Fibroblast of mammary gland (primary cell): ENCODE measurements at places on chromosomes 2 and 18.

DNA sequence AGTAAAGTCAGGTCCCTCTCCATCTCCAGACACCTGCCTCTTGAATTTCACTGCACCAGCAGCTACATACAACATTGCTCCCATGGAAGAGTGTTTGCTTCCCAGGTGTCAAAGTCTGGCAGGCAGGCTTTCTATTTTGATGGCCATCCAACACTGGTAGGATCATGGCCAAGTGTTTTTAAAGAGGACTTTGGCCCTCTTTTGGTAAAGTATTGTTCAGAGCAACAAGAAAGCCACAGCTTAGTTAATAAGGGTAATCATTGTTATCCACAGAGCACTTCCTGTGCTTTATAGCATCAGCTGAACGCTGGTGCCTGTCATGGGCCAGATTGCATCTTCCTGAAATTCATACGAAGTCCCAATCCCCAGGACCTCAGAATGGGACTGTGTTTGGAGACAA, 133.2 kb downstream of the NCK2 start:
- DNase-seq, result no peak

GRCh38 chr18:76580288-76580962, 85.4 kb upstream of the ZNF516 start:
- no peak for DNase-seq

GRCh38 chr2:149858901-149859634, 271.5 kb upstream of the MMADHC start:
- DNase-seq, result peak; percentile 76

DNA sequence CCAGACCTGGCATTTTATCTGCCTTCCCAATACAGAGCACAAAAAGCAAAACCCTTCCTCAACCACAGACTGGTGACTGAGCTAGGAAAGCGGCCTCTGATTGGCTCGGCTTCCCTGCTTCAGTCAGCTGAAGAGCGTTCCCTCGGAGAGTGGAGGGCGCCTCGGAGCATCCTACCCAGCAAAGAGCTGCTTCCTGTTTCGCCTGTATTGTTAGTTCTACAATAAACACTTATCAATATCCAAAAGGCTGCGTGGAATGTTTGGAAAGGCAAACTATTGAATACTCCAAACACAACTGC, 125.0 kb downstream of the CACNB4 start:
- peak; percentile 43 for DNase-seq

DNA sequence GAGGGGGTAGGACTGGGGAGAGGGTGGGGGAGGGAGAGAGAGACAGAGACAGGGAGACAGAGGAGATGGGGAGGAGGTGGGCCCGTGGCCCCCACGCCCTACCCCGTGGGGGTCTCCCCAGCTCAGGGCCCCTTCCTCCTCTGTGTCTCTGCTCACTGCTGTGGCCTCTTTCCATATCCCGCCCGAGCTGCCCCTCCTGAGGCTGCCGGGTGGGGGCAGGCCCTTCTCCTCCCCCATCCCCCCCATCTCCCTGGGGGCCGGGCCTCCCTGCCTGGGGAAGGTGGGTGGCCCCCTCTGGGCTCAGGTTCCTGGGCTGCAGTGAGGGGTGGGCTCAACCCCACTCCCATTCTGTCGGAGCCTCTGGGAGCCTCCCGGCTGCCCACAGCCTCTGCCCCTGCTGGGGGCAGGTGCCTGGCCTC, 332 bp upstream of the PDCD1 start:
- no peak for DNase-seq

- DNase-seq, result peak; percentile 48
Observed at GRCh38 chr18:59752666-59753065, 55.4 kb upstream of the CCBE1 start.

GRCh38 chr2:206863196-206863595, 76.1 kb upstream of the CPO start:
- peak; percentile 73 for DNase-seq

DNA sequence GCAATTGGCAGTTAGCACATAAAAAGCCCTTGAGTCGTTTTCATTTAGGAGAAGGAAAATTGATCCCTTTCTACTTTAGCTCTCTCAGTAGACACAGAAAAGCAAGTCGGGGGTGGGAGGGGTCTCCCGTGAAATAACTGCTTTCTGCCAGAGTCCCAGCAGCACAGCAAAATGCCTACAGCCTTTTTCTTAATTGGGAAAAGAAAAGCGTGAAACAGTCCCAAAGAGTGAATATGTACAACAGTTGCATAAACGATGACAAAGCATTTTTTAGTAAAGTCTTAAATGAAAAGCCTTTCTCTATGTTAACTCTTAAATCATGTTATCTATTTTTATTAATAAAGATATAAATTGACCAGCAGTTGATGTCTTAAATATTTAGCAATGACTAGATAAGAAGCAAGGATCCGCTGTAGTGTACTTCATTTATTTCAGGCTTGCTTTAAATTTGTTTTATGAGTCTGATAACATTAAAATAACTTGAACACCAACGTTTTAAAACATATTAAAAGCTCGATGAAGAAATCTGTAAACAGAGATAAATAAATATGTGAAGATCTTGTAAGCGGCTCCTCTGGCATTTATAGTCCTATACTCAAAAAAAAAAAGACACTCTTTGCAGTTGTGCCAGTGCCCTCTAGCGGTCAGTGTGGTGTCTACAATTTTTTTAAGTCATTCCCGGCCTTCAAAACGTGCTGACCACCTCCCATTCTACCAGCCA, 42.3 kb upstream of the ATIC start:
- DNase-seq, result peak; percentile 82

DNA sequence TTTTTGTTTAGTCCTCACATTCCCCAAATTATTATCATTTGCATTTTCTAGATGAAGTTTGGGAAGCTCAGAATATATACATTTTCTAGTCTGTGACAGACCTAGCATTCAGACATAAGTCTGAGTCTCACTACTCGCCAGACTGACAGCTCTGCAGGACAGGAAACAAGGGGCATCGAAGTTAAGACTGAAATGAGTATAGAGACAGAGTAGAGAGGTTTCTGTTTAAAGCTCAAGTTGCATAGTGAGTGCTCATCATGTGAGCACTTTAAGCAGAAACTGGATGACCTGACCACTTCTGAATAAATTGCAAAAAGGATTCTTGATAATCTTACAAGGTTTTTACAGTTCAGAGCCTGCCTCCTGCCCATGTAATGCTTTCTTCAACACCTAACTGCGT, 1.1 kb downstream of the HADHB start:
- peak; percentile 30 for DNase-seq

DNA sequence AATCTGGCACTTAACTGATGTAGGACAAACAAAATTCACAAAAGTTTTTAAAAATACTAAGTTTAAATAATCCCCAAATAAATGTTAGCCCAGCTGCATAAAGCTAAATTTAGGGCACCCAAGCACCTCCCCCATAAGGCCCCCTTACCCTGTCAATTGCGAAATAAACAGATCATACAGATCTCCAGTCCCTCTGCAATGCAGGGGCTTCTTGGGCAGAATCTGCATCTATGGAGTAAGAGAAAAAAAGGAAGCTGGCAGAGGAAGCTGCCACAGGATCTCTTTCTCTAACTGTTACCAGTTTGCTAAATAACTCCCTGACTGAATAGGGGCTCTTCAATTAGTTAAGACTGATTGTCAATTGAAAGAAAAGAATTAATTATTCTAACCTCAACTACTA, 117.7 kb downstream of the MEMO1 start:
- no peak for DNase-seq

GRCh38 chr2:29010946-29011345, 29.8 kb downstream of the TOGARAM2 start:
- DNase-seq, result peak; percentile 54

- DNase-seq, result no peak
Observed at GRCh38 chr2:240458044-240458899, 22.8 kb downstream of the GPC1 start.

DNA sequence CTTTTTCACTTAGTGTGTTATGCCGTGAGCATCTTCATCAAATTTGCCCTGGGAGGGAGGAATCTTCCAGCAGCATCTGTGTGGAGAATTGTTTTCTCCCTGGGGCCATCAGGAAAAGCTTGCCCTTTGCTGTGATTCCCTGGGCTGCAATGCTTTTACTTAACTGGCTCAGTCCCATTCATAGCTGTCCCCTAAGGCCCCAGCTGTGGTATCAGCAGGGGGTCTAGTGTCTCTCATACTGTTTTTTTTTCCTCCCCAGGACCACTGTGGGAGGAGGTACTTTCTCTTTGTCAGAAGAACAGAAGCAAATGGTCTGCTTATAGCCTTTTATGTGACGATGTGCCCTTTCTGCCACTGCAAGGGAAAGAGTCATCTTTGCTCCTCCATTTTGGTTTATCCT, 176.8 kb upstream of the CELF4 start:
- no peak for DNase-seq

GRCh38 chr18:59744271-59744721, 47.1 kb upstream of the CCBE1 start:
- peak; percentile 98 for DNase-seq

DNA sequence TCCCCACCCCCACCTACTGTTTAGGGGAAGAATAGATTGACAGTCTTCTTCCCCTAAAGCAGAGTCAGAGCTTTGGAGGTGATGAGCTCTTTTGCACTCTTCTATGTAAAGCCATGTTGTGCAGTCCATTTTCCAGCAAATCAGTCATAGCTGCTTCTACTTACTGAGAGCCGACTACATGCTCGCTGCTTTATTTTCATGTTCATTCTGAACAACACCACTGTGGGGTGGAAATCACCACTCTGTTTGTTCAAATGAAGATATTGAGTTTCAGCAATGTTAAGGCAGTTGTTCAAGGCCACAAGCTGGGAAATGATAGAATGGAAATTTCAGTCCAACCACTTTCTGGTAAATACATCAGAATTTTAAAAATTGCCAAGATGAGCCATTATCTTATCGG, 88.3 kb downstream of the INSIG2 start:
- DNase-seq, result no peak

DNA sequence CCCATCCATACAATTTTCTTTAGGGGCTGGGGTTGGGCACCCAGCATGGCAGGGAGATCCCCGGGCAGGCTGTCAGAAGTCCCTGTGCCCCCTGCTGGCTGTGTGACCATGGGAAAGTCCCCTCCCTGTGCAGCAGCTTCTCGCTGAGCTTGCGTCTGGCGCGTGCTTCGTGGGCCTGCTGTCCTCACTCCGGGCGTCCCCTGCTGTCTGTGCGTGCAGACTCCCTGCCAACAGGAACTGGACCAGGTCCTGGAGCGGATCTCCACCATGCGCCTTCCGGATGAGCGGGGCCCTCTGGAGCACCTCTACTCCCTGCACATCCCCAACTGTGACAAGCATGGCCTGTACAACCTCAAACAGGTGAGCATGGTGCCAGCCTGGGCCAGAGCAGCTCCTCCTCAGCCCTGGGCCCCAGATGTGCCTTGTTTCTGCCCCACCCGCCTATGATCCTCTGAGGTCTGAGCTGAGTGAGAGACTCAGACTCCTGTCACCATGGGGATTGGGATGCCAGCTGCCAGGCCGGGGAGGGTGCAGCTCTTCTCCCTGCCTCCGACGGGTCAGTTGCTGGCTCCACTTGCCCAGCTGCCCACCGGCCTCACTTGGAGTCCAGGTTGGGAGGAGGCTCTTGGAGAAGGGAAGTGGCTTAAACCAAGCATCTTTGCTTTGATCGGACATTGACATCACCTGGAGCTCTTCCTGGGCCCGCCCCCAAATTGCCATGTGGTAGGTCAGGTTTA, 28.6 kb downstream of the IGFBP2 start:
- DNase-seq, result no peak

GRCh38 chr2:237156031-237156856, 70.6 kb downstream of the COPS8 start:
- peak; percentile 96 for DNase-seq

DNA sequence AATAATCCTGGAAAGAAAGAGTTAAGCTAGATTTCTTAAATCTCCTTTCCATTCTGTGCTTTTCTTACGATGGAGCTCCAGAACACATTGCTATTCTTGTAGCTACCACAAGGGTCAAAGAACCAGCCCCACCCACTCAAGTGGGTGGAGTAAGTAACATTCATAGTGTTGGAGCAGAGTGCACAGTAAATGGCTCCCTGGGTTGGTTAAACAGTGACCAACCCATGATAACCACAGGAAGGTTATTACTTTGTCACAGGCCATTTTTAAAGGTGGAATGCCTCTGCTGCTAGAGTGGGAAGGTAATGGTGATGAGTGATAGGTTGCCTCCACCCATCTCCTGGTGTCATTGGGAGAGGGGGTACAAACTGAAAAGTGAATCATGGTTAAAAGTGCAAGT, 13.9 kb downstream of the ARPC2 start:
- peak; percentile 49 for DNase-seq

DNA sequence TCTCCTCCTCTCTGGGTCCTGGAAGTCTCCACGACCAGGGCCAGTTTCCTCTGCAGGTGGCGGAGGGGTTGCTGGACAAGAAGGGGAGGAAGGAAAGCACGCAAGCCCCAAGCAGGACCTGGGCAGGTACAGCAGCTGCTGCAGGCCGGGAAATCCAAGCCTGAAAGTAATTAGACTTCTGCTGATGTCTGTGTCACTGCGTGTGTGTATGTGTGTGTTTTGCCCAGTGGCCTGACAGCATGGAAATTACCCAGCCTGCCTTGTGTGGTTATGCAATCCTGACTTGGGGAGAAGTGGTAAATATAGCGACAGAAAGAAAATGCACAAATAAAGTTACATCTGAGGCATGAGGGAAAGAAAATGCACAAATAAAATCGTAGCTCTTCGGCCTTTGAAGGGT, 121.8 kb upstream of the ZBTB14 start:
- peak; percentile 25 for DNase-seq

DNA sequence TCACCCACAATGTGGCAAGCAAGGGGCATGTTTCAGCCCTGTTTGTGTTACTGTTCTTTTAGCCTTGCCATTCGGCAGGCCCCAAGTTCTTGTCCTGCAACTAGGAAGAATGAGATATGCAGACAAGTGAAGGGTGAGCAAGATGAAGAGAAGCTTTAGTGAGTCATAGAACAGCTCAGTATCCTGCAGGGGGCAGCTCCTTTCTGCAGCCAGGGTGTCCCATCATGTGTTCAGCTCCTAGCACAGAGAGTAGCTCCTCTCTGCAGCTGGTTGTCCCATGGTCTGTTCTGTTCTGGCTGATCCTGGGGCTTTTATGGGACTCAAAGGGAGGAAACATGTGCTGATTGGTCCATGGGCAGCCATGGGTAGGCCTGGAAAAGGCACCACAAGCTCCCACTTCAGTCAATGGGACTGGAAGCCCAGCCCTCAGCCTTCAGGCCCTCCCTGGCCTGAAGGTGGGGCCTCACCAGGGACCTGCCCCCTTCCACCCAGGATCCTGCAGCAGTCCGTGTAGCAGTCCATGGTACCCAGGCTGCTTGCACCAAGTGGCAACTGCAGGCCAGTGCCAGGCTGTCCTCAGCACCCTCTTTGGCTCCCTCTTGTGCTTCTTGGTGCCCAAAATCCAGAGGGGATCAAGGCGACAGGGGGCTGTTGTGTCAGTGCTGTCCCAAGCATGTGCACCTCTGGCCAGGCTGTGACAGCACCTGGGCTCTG, 326.4 kb downstream of the NR4A2 start:
- peak; percentile 0 for DNase-seq

GRCh38 chr2:73830871-73831401, 2.2 kb downstream of the STAMBP start:
- DNase-seq, result peak; percentile 97
